Frontal cortex (tissue), 4 donors: ENCODE measurements at places on chromosomes 6 and 20. TPM values are rescaled to one million over a fixed set of nuclear protein-coding genes. Genes with fewer than 3 reads are reported as not detected.

DNA sequence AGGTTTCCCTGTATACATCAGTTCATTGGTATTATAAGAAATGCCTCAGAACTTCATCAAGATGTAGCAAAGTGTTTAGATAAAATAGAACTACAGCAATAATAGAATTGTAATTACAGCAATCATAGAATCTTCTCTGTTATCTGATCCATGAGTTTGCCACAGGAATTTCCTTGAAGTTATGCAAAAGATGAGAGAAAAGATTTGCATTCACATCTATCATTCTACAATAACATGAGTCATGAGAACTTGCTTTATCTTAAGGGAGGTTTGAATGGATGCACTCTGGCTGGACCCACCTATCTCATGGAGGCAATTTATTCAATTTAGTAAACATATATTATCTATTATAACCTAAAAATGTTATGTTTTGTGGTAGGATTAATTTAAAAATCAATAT is 329.8 kb upstream of the EPHA7 start:
- DNase-seq = no peak

- no peak for DNase-seq
Measured at GRCh38 chr6:37460805-37461204, 27.8 kb downstream of the CMTR1 start.

GRCh38 chr6:44034931-44035345 is 92.3 kb downstream of the MRPL14 start:
- DNase-seq = no peak

- DNase-seq = no peak
Measured at GRCh38 chr6:105974986-105975385, 111.2 kb upstream of the PRDM1 start.

GRCh38 chr6:156870924-156871539 is 93.9 kb downstream of the ARID1B start:
- DNase-seq = no peak

GRCh38 chr20:58131551-58132142 is 96.8 kb downstream of the ANKRD60 start:
- DNase-seq = no peak

DNA sequence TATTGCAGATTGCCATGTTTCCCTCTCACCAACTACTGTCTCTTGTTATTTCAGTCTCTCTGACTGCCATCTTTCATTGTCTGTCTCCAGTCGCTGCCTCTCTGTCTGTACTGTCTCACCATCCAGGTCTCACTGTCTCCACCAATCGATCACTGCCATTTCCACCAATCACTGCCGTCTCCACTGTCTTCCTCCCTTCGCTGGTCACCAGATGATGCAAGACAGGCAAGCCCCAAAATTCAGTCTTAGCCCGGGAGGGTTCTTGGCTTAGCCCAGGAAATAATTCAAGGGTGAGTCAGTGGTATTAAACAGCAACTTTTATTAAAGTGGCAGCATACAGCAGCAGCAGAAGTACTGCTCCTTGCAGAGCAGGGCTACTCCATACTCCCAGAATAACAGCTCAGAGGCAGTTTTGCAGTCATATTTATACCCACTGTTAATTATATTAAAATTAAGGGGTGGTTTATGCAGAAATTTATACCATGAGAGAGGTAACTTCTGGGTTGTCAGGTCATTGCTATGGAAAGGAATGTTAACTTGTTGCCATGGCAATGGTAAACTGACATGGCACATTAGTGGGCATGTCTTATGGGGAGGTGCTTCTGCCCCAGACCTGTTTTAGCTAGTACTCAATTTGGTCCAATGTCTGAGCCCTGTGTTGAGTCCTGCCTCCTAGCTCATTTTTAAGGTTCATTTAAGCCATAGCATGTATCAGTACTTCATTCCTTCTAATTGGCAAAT is 23.0 kb upstream of the ECHDC1 start:
- no peak for DNase-seq

DNA sequence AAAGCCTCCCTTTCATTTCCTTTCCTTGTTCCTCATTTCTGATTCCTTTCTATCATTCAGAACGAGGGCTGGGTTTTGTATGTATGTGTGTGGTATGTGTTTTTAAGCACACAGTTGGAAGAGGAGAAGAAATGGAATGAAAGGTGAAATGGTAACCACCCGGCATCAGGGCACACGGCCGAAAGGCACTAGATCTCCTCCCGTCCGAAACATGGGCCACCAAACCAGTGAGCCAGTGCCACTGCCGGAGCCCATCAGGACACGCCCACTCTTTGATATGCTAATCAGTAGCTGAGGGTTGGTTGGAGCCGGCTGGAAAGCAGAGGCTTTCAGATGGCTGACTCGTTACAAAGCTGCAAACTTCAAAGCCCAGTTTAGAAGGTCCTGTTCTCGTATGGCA is 228.6 kb upstream of the JARID2 start:
- peak; percentile 34 for DNase-seq

GRCh38 chr6:18457065-18457737 is 70.1 kb downstream of the RNF144B start:
- DNase-seq = no peak

DNA sequence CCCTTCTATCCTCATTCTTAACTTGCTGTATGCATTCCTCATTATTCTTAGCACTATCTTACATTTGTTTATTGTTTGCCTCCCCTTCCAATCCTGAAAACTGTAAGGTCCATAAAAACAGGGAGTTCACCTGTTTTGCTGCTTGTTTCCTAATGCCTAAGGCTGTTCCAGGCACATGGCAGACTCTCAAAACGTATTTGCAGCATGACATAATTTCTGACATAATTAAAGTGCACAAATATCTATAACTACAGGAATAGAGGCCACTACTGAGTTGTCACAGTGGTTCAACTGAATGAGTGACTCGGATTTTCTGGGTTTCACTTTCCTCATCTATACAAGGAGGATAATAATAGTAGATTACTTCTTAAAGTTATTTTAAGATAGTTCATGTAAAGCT is 83.0 kb downstream of the HFE start:
- no peak for DNase-seq

DNA sequence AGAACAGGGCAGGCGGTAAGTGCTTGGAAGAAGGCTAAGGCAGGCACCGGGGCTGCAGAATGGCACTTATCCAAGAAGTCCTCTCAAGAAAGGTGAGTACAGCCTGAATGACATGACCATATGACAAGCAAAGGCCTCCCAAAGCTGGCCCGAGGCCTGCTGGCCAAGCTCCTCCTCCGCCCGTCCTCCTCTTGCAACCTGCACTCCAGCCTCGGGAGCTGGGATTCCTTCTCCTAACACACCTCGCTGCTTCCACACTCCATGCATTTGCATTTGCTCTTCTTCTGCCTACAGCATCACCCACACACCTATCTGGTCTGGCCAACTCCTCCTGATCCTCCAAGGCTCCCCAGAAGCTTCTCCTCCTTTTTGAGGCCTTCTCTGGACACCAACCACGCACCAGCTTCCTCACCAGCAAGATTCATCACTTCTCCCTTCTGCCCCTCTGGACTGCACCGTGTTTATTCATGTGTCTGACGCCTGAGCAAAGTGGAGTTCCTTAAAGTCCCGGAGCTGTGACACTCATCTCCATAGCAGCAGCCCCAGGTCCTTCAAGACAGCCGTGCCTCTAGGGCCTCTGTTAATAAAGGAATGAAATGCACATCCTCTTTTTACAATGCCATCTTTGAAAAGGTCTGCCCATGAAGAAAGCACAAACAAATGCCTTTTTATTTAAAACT is 32.3 kb downstream of the CNKSR3 start:
- DNase-seq = no peak

DNA sequence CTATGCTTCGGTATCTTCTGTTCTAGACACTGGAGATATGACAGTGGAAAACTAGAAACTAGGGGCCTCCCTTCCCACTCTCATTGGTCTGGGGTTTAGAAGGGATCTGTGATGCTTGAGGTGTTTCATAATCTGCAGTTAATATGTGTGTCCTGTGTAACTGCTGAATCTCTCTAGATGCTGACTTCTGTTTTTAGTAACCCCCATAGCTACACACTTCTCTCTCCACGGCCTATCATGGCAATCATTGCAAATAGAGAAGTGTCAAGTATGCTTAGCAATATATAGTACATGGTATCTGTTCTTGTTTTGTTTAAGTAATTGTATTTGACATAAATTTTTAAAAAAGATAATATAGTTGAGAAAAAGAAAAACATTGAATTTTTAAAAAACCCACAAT is 394.6 kb upstream of the MMS22L start:
- no peak for DNase-seq

DNA sequence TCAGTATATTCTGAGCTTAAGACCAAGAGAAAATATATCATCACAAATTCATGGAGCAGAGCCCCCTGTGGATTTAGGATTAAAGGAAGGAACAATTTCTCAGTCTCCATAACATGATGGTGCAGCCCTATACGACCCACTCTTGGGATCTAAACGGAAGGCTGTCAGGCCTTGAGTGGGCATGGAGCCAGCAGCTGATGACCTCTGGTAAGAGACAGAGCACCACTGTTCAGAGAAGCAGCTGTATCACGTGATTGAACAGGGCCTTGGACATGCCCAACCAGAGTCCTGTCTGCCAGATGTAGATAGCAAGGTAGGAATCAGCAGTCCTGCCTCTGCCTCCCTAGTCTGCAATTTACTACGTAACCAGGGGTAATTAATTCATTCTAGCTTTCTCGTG is 259.4 kb upstream of the POU3F2 start:
- peak; percentile 38 for DNase-seq

- no peak for DNase-seq
Measured at GRCh38 chr6:47496935-47497579, 19.5 kb downstream of the CD2AP start.

DNA sequence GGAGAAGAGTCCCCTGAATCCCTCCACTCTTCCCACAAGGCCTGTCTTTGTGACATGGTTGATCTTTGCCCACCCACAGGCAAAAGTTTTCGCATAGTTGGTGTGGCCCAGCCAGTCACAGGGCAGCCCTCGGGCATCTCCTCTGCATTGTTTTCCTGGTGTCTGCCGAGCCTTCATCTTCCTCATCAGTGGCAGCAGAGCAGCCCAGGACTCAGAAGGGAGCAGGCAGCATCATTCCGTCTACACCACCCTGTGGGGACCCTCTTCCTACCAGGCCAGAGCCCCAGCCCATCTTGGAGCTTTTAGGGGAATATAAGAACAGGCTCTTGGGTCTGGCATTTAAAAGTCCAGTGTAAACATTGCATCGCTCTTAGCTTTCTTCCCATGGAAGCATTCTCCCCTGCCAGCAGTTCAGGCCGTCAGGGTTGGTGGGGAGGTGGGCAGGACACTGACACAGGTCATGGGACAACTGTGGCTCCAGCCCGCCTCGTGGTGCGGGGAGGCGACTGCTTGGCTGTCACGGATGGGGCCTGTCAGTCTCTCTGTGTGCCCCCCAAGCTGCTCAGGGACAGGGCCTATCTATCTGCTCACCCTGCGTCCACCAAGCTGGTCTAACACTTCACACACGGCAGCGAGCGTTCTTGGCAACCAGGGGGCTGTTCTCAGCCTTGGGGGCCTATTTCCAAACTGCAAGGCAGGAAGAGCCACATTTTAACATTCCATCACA is 38.3 kb downstream of the PDRG1 start:
- DNase-seq = no peak

DNA sequence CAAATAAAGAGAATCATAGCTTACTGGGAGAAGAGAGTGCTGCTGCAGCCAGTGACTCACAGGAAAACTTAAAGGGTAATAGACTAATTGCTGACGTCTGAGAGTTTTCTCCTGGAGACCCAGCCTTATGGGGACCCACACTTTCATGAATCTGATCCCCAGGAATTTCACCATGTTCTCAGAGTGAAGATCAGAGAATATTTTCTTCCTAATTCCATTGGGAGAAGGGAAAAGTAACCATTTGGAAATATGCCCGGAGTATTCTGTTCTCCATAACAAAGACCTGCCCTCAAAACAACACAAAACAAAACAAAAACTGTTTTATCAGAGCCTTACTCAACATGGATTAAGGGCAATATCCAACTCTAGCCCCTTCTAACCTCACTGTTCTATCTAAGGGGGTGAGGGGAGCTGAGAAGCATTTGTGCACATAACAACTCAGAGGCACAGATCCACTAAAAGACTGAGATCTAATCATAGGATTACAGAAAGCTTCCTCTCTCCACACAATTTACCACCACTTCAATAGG is 168.2 kb upstream of the SSTR4 start:
- no peak for DNase-seq

- DNase-seq = no peak
Measured at GRCh38 chr6:146856296-146856695, 257.5 kb downstream of the ADGB start.

DNA sequence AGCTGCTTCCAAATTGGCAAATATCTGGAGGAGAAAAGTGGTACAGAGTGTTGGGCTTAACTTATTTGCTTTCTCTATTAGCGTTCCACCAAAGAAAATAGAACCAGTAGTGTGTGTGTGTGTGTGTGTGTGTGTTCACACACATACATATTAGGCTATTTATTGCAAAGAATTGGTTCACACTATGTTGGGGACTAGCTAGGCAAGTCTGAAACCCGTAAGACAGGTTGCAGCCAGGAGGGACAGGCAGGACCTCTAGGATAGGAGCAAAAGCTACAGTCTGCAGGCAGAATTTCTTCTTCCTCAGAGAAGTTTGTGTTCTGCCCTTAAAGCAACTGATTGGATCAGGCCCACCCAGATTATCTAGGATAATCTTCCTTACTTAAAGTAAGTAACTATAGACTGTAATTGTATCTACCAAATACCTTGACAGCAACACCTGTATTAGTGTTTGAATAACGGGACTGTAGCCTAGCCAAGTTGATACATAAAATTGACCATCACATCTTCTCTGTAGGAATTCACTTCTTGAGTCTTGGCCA is 12.8 kb downstream of the KCTD20 start:
- no peak for DNase-seq

DNA sequence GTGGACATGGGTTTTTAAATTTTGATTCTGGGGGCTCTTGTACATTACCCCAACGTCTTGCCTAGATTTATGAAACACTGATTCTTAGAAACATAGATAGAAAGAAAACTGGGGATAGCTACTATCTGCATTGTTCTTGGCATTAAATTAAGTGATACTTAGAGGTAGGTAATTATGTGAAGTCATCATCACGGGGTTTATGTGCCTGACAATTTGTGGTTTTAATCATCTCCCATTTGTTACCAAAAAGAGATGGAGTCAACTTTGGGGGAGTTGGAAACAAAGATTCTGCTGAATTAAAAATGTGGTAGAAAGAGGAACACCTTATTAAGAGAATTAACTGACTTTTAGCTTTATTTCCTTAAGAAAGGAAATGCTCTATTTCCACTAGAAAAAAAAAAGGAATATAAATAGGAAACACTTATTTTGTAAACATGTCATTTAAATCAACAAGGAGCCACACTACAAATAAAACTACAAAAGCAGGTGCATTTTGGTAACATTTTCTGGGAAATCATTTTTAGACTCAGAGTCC is 5.6 kb downstream of the TNFAIP3 start:
- DNase-seq = no peak

GRCh38 chr6:141123049-141123448 is 1009.7 kb upstream of the GJE1 start:
- DNase-seq = no peak

EYA2 gene
- total RNA-seq = 2.4 TPM

CLVS2 gene
- 34.2 TPM for total RNA-seq

TCEA2 gene
- total RNA-seq = 36.7 TPM

ZC2HC1B gene
- not detected for total RNA-seq

ANKRD66 gene
- not detected for total RNA-seq

MAK gene
- under 0.01 TPM for total RNA-seq

ABT1 gene
- 12.6 TPM for total RNA-seq

POU5F1 gene
- total RNA-seq = not detected

AGPAT1 gene
- 14.3 TPM for total RNA-seq
